ENCODE measurements at places on chromosomes 11 and 22.

DNA sequence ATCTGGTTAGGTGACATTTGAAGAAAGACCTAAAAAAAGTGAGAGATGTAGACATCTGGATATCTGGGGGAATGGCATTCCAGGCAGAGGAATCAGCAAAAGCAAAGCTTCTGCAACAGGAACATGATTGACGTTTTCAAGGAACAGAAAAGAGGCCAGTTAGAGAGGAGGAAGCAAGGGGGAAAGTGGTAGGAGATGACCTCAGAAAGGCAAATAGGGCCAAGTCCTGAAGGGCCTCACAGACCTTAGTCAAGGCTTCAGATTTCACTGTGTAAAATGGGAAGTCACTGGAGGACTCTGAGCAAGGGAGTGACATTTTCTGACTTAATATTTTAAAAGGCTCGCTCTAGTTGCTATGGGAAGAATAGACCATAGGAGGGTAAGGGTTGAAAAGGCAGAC is 9.7 kb downstream of the DEUP1 start:
- DNase-seq: no peak

DNA sequence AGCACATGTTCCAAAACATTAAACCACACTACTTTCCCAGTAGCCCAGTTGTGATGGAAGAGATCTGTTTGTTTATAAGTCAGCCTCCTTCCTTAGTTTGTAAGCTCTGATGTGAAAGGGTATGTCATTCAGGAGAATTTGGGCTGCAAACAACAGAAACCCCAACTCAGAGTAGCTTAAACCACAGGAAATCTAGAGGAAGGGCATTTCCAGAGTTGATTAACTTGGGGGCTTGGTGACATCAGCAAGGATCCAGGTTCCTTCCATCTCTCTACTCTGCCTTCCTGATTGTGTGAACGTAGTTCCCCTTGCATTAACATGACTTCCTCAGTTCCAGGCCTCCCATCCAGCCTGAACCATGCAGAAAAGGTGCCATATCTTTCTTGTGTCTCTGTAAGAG is 6.5 kb upstream of the FJX1 start:
- DNase-seq: no peak

DNA sequence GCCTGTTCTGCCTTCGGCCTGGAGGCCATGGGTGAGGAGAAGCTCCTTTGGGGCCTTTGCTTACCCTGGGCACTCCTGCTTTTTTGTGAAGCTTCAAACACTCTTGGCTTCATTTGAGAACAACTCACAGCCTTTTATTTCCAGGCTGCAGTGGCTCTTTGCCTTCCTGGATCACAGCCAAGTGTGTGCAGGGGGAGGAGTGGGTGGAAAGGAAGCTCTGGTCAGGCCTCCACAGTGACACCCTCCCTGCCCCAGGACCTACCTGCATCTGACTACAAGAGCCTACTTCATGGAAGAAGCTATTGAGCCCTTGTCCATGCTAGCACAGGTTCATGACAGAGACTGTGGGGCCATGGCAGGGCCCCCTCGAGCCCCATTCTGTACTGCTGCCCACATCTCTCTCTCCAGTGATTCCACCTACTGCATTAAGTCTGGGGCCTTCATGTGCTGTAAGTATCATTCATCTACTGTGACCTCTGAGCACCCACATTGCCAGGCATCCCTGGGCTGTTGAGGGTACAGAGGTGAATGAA is 52.3 kb downstream of the GAB4 start:
- no peak for DNase-seq

DNA sequence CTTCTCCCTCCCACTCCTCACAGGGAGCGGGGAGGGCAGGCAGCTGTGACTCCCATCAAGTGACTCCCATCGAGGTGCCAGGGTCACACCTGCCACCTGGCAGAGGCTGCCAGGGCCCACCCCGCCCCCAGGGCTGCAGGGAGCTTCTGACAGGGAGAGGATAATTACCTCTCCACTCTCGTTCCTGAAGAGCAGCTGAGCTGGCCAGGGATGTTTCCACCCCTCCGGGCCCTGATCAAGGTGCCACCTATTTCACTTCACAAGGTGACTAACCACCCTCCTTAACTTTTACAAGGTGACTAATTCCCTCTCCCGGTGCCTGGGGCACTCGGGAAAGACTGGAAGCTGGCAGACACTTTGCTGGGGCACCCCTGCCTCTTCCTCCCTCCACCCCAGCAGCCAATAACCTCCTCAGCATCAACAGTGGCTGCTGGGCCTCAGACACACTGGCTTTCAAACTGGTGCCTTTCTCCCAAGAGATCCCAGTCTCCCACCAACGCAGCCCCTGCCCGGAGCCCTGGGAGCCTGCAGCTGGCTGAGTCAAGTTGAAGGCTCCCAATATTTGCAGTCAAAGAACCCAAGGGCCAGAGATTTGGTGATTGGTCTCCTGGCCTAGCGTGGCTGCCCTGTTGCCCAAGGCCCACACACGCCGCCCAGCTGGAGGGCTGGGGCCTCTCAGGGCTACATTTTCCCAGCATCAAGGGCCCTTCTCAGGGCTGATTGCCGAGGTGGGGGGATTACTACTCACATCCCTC is 22.0 kb upstream of the MYRF start:
- no peak for DNase-seq

DNA sequence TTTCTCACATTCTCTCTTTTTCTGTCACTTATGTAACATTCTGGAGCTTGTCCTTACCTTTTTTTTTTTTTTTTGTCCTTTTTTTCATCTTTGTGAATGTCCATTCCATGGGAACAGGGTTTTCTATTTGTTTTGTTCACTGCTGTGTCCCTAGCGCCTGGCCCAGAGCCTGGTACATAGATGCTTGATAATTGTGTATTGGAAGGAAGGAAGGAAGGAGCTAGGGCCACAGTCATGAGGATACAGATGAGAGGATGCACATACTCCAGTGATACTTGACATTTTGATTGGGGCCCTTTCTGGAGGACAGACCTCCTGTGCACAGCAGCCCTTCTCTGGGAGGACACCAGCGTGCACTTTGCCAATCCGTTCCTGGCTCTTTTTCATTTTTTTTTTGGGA is 68.9 kb downstream of the KIAA1671 start:
- no peak for DNase-seq

Data from CD4-positive, alpha-beta T cell treated with Interleukin-4 for 4 hours (primary cell).